ENCODE measurements at places on chromosomes 12 and 14.

DNA sequence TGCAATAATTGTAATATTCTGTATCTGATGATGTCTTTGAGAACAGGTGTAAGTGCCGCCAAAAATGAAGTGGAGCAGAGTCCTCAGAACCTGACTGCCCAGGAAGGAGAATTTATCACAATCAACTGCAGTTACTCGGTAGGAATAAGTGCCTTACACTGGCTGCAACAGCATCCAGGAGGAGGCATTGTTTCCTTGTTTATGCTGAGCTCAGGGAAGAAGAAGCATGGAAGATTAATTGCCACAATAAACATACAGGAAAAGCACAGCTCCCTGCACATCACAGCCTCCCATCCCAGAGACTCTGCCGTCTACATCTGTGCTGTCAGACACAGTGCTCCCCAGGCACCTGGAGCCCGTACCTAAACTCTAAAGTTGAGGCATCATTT is 268.7 kb downstream of the DAD1 start:
- DNase-seq: no peak

DNA sequence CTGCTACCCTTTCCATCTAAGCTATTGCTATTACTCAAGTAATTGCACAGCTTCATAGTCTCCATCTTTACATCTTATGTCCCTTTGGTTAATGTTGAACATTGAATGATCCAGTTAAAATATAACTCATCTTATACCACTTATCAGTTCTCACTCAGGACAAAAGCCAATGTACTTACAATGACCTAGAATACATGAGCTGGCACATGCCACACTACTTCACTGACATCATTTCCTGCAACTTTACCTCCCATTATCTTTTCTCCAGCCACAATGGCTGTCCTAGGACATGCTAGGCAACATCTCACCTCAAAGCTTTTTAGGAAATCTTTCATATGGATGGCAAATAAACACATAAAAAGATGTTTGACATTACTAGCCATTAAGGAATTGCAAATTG is 309.2 kb downstream of the FOXG1 start:
- no peak for DNase-seq

DNA sequence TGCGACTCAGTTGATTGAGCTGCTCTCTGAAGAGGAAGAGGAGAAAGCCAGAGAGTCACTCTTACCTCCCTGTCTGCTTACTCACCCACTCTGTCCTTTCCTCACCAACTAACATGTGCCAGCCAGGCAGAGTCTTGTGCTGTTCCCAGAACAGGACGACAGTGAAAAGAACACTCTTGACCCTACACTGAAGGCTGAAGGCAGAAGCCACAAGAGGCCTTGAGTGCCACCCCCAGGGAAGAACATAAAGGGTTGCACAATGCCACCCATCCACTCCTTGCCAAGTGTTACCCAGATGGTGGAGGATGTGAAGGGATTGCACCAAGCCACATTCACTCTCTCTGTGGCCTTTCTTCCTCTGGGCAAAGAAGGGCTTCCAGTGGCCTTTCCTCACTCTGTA is 12.8 kb downstream of the ABHD4 start:
- no peak for DNase-seq

- no peak for DNase-seq
Observed at GRCh38 chr12:91975891-91976290, 169.8 kb downstream of the BTG1 start.

- DNase-seq: no peak
Observed at GRCh38 chr12:47087088-47087688, 7.4 kb upstream of the AMIGO2 start.

- no peak for DNase-seq
Observed at GRCh38 chr14:58824796-58825195, 187.0 kb downstream of the DACT1 start.

DNA sequence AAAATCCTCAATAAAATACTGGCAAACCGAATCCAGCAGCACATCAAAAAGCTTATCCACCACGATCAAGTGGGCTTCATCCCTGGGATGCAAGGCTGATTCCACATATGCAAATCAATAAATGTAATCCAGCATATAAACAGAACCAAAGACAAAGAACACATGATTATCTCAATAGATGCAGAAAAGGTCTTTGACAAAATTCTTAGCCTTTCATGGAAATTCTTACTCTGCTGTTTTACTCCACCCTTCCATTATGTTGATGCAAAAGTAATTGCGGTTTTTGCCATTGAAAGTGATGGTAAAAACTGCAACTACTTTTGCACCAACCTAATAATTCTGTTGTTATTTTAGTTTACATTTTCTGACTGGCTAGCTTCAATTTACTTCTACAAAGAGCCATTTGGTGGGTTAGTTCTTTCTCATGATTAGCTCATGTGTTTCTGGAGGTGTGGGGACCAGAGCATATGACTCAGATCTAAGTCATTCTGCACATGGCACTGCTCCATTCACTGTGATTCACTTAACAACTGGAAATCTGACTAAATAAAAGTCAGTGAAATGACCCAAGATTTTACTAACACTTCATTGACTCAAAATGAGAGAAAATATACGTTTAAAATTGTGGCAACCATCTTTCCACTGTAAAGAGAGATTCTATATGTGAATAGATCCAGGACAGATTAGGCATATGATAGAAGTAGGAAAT is 99.9 kb downstream of the TMTC3 start:
- DNase-seq: no peak

- no peak for DNase-seq
Observed at GRCh38 chr14:58907803-58908202, 270.0 kb downstream of the DACT1 start.

DNA sequence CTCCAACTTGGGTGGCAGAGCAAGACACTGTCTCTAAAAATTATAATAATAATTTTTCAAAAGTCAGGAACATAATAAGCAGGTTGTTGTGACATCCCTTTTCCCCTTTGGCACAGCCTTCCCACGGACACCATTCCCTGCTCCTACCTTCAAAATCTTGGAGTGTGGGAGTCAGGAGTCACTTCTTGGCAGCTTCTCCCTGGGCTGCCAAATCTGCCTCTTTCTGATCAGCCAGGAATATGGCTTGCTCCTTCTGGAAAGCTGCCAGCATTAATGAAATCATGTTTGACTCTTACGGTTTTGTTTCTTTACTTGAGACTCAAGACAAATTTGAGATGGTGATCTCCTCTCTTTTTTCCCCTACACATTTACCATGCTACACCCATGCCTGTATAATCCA is 391.4 kb upstream of the SYT1 start:
- DNase-seq: no peak

DNA sequence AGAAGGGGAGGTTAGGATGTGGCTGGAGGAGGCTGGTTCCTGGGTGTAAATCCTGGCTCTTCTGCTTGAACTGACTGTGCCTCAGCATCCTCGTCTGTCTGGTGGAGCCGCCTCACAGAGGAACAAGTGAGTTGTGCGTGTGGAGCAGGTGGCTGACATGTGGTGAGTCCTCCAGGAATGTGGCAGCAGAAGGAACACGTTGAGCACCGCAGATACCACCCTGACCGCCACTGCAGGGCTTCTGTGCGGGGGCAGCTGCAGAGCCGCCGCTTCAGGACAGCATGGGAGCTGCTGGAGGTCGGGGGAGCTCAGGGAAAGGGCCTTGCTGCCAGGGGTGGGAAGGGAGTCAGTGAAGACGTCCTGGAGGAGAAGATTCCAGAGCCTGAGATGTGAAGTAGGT is 48.9 kb downstream of the TRAF3 start:
- no peak for DNase-seq

Measured in activated naive CD4-positive, alpha-beta T cell treated with anti-CD3 and anti-CD28 coated beads, Interleukin-2, amount 50 U/mL, for 16 hours (primary cell).